ENCODE measurements at places on chromosomes 16 and 17.

DNA sequence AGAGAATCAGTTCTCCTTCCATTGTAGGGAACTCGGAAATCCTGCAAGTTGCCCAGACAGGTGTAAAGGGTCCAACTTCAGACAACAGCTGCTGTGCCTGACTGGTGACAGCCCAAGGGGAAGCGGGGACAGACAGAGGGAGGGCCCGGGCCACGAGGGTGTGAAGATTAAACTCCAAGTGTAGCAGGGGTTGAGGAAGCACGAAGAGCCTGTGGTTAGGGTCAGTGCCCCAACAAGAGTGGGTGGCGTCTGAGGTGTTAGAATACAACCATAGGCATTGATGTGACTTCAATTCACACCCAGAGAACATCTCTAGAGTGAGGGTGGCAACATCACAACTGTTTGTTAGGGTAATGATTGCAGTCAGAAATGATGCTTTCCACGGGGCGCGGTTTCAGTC lies 39.1 kb downstream of the ASPA start:
- no peak for DNase-seq

- no peak for DNase-seq
These were observed 5.5 kb downstream of the BIRC5 start for GRCh38 chr17:78219396-78220150.

GRCh38 chr16:73599870-73600269 lies 551.9 kb upstream of the ZFHX3 start:
- no peak for DNase-seq

- DNase-seq: no peak
These were observed 28.3 kb upstream of the GPR139 start for GRCh38 chr16:20102021-20102420.

DNA sequence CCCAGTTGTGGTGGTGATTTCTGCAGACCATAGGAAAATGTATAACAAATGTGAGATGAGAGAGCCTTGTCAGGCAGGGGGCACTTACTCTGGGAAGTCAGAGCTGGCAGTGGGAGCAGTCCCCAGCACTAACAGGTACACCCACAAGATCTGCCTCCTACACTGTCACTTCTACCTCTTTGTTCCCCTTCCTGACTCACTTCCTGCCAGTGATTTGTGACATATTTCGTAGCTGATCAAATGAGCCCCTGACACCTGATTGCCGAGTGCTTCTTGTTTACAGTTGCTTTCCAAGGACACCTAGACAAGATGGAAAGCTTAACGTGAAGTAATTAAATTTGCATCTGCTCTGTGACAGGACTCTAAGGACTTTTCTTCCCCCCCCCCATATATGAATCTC lies 40.5 kb downstream of the FTO start:
- no peak for DNase-seq

GRCh38 chr17:19286751-19287341 lies 49.7 kb downstream of the EPN2 start:
- no peak for DNase-seq

- no peak for DNase-seq
These were observed 230.5 kb upstream of the ASIC2 start for GRCh38 chr17:33523577-33523981.
